DND-41 (cell line): ENCODE measurements at places on chromosomes 16 and 17.

GRCh38 chr17:78344666-78345065 is 15.2 kb downstream of the SOCS3 start:
- DNase-seq: no peak

- no peak for DNase-seq
Measured at GRCh38 chr17:39406951-39407350, 5.5 kb upstream of the FBXL20 start.

GRCh38 chr17:31475378-31476162 is 84.1 kb downstream of the RAB11FIP4 start:
- no peak for DNase-seq

DNA sequence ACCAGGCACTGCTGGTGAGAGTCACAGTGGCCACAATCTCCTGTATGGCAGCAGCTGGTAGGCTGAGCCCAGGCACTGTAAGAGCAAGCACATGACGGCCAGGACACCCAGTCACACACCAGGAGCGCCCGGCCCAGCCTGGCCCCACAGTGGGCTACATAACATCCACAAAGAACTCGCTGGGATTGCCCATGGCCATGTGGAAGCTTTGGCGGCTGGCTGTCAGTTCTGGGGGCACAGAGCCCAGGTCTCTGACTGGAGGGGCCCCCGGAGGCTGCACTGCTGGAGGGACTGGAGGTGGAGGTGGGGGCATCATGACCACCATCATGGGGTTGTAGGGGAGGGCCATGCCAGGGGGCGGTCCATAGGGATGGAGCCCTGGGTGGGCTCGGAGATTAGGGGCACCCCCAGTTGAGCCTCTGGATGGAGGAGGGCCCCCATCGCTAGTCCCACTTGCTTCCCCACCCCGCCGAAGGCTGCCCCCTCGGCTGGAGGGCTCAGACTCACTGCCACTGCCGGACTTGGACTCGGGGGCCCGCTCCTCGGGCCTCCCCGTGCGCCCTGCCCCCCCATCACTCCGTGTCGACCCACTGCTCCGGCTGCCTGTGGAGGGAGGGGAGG is 6.1 kb downstream of the ACADVL start:
- DNase-seq: no peak

GRCh38 chr17:32185875-32186274 is 43.6 kb downstream of the RHOT1 start:
- DNase-seq: no peak
